ENCODE measurements at places on chromosomes 13 and 19.
A peak's percentile ranks its signal among the peaks of the same experiment; 100 is the strongest.

DNA sequence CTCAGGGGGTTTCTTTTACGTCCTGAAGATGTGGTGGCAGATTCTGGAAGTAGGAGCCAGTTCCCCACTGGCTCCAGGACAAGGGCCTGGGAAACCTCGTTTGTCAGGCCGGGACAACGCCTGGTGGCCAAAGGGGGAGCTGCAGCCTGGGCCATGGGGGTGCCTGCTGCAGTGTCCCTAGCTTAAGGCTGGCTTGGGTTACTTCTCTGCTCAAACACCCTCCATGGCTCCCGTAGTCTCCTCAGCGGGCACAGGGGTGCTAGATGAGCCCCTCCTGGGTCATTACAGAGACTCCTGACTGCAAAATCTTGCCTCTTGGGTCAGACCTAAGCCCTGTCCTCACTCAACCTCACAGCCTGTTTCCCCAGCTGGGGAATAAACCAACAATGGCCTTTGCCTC, 14.7 kb downstream of the CILP2 start:
- no peak for DNase-seq

GRCh38 chr13:105785436-105785835, 750.0 kb downstream of the EFNB2 start:
- no peak for DNase-seq

GRCh38 chr19:29145756-29146155, 67.2 kb downstream of the UQCRFS1 start:
- no peak for DNase-seq

GRCh38 chr19:29672933-29673336, 7.7 kb downstream of the PLEKHF1 start:
- peak; percentile 78 for DNase-seq

GRCh38 chr13:42876270-42876714, 94.9 kb downstream of the FAM216B start:
- no peak for DNase-seq

DNA sequence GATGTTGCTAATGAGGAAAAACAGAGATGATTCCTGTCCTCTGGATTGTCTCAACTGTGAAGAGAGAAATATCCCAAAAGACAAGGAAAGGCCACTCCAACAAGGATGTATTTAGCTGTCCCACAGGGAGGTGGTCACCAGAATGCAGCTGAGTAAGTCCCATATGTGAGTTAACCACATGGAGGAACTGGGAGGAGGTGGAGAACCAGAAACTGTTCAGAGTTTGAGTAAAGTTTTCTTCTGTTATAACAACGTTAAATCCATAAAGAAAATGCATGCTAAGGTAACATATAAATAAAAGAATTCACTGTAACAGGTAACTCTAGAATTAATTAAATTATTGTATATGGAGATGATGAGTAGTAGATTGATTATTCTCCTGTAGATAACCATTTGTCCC, 5.3 kb downstream of the ZNF763 start:
- DNase-seq: no peak

DNA sequence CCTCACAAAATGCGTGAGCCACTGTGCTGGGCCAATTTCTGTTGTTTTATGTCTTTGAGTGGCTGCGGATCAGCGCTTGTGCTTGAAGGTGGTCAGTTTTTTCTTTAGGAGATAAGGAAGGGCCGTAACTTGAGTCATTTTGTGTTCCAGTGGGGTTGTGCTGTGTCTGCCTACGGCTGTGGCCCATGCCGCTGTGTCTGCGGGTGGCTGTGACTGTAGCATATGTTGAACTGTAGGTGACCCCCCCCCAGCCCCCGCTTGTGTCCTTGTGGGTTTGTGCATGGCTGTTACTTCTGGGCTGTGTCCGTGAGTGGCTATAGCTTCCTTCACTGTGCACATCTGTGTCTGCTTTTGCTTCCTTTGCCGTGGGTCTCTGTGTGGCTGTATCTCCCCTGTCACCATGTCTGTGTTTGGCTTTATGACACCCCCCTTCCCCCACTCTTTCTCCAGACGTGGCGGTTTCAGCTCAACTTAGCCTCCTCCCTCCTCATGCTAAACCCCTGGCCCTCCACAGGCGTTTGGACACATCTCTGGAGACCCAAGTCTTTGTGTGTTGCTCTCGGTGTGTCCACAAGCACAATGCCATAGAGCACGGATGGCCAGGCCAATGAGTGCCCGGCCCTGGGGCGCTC, 675 bp downstream of the PPP1R14A start:
- DNase-seq: no peak

DNA sequence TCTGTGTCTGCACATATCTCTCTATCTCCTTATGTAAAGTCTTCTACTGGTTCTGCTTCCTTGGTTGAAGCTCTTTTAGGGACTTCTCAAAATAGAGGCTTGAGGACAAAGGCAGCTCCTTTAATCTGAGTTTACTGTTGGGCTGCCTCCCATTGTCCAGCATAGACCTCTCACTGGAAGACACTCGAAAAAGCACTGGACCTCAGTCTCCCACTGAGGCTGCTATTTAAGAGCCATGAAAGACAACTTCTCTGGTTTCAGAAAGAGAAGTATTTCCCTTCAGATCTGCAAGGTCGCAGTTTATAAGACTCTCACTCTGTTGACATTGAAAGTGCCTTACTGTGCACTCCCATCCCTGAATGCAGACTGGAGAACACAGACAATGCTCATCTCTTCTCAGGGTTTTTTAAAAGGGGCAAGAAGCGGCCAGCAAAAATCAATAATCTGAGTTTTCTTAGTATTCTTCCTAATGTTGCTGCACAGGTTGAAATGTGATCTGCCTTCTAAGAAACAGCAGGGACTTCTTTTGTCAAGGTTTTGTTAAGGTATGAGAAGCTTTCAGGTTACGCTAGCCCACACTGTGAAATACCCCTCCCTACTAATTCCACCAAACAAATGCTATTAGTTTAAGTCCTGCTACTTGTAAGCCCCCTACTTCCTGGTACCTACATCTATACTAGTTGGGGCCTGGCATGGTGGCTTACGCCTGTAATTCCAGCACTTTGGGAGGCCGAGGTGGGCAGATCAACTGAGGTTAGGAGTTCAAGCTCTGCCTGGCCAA, 450.0 kb upstream of the SLC10A2 start:
- no peak for DNase-seq

All from CD8-positive, alpha-beta T cell (primary cell).